Stimulated activated CD4-positive, alpha-beta T cell treated with anti-CD3 and anti-CD28 coated beads, Interleukin-1b, Interleukin-23, amount 100 ng/mL, for 24 hours (primary cell): ENCODE measurements at places on chromosomes 5 and 9.

DNA sequence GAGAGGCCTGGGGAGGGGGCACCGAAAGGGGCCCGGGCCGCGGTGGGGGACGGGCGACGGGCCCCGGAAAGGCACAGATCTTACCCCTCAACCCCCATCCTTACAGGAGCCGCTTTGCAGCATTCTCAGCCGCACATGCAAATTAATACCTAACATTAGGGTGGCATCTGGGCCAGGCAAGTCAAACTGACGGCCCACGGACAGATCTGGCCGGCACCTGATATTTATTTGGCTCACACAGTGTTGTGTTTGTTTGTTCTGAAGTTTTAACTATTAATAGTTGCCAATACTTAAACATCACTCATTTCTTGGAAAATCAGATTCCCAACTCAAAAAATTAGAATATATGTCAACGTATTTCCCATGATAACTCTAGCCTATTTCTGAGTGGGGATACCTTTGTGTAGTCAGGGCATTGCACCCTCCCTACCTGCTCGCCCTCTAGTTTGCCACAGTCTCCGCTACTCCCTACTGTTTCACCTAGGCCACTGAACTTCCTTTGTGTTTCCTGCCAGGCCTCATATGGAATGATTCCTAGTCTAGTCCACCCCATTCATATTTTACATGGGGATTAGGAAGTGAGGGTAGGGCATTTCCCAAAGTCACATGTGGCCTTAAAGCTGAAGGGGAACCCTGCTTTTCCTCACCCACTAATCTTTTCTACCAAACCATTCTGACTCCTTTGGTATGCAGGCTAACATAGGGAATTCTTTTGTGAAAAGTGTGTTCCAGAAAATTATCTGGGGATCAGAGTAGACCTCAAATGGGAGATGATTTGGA, 71.9 kb upstream of the LARP1 start:
- DNase-seq, result no peak

- no peak for DNase-seq
These were observed 66.3 kb downstream of the PRELID2 start for GRCh38 chr5:145768863-145769262.

DNA sequence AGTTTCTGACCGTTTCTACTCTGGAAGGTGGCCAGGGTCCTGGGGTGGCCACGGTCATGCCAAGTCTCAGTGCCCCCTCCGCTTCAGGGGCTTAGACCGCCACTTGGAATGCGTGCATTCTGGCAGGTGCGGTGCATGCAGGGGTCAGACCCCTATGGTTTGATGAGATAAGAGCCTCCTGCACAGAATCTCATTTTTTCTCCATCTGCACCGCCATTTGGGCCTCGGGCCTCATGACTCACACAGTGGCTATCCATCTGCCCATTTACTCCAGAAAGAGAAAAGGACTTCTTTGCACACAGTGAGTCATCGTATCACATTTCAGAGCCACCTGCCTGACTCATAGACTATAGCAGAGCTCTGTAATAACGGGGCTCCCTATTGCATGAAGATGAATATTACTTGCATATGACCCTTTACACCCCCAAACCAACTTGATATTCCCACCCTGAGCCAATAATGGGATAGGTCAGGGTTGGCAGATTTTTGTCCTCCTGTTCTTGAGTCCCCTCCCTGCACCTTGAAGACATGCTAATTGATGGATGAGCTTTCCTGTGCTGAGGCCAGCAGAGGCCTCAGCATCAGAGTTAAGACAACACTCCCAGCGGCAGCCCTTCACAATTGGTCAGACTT, 157.4 kb downstream of the NR3C1 start:
- no peak for DNase-seq

DNA sequence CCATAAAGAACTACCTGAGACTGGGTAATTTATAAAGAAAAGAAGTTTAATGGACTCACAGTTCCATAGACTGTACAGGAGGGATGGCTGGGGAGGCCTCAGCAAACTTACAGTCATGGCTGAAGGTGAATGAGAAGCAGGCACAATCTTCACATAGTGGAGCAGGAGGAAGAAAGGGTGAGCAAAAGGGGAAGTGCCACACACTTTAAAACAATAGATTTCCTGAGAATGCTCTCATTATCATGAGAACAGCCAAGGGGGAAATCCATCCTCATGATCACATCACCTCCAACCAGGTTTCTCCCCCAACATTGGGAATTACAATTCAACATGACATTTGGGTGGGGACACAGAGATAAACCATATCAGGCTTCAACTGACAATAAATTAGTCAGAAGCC, 664.9 kb downstream of the TAF11L14 start:
- no peak for DNase-seq

GRCh38 chr5:175751369-175751768, 93.5 kb downstream of the HRH2 start:
- DNase-seq, result no peak

- no peak for DNase-seq
These were observed 1006.4 kb upstream of the CTNND2 start for GRCh38 chr5:12910641-12911040.

DNA sequence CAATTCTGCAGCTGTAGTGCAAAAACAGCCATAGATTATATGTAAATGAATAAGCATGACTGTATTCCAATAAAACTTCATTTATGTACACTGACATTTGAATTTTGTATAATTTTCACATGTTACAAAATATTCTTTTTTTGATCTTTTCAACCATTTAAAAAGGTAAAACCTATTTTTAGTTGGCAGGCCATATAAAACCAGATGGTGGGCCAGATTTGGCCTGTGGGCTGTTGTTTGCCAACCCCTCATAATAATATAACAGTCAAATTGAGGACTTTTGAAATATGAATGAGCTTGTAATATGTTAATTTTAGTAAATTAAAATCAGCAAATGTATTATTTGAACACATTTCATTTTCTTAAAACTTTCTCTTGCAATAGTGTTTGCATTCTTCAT, 913.4 kb downstream of the TLE1 start:
- DNase-seq, result no peak

GRCh38 chr5:96427824-96428223, 5.2 kb downstream of the PCSK1 start:
- no peak for DNase-seq

DNA sequence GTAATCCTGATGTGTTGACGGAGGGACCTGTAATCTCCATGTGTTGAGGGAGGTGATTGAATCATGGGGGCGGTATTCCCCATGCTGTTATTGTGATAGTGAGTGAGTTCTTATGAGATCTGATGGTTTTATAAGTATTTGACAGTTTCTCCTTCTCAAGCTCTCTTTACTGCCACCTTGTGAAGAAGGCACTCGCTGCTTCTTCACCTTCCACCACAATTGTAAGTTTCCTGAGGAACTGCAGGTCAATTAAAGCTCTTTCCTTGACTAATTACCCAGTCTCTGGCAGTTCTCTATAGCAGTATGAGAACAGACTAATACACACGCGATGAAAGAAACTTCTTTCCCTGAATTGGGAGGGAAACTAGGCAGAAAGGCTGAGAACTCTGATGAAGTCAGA, 141.1 kb upstream of the RAD23B start:
- DNase-seq, result no peak

- no peak for DNase-seq
These were observed 49.6 kb upstream of the CCL21 start for GRCh38 chr9:34759432-34760134.

GRCh38 chr5:14753292-14753691, 88.8 kb downstream of the OTULIN start:
- DNase-seq, result no peak

DNA sequence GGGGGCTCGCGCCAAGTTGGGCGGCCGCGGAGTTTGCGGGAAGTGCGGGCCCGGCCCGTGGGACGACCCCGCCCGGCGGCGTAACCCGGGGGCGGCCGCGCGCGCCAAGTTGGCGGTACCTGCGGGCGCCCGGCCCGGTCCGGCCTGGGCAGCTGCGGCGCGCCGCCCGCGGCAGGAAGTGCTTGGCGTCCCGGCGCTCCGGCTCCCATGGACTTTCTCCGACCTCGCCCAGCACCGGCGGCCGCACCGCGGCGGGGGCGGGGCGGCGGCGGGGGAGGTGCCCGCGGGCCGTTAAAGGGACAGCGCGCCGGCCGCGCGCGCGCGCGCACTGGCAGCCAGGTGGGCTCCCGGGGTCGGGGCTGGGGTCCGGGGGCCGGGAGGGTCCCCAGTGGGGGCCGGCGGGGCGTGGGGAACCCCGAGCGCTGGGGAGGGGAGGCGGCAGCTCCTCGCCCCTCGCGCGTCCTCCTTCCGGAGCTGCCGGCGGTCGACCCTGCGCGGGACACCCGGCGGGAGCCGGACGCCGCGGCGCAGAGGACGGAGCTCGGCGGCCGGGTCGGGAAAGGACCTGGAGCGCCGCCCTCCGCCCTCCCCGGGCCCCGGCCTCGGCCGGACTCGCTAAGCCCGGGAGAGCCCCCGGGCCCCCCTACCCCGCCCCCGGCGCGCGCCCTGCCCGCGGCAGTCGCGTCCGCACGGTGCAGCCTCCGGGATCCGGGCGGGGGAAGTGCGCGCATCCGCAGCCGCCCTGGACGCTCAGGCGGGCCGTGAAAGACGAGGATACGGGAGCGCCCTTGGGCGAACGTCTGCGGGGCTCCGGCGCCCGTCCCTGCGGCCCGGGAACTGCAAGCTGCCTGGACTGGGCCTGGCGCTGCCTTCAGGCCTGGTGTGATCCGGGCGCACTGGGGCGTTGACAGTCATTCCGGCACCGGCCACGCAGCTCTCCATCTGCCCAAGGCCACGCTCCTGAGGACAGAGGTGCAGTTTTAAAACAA, at the start of gene NACC2:
Gene NACC2, minus strand, starts transcription at position 220 of the 989 bp plus-strand sequence. CDS start 44,768 bp downstream, outside the sequence.
- DNase-seq, result no peak

DNA sequence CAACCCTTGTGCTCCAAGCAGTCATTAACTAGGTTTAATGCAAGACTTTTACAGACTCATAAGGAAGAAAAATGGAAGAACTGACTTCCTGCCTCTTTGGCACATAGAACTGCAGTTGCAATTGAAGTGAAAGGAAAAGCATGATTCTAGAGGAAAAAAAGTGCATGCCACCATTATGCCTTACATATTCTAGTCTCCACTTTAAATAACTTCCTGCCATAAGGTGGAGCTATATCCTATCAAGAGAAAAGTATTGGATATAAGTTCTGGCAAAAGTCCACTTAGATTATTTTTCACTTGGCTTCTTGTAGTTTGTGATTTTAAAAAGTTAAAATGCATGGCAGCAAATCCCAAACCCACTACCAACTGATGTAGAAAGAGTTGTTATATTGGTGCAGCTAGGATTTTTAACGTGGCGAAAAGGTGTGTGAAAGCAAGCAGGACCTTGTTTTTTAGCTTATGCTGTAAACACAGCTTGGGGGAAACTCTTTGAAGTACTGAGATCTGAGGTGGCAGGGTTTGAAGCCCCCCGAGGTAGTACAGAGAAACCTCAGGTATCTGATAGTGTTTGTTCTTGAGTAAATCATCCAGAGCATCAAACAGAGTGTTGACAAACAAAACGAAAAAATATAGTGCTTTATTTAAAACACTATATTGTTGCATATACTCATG, 117.9 kb downstream of the ANXA1 start:
- no peak for DNase-seq

GRCh38 chr9:121622387-121623203, 28.8 kb upstream of the DAB2IP start:
- no peak for DNase-seq

- DNase-seq, result peak; percentile 42
These were observed 593 bp downstream of the BRD3OS start for GRCh38 chr9:134025606-134026541.

- DNase-seq, result no peak
These were observed 17.9 kb downstream of the HSD17B4 start for GRCh38 chr5:119470105-119470763.

- DNase-seq, result no peak
These were observed 40.0 kb downstream of the EBF1 start for GRCh38 chr5:159059722-159060121.

DNA sequence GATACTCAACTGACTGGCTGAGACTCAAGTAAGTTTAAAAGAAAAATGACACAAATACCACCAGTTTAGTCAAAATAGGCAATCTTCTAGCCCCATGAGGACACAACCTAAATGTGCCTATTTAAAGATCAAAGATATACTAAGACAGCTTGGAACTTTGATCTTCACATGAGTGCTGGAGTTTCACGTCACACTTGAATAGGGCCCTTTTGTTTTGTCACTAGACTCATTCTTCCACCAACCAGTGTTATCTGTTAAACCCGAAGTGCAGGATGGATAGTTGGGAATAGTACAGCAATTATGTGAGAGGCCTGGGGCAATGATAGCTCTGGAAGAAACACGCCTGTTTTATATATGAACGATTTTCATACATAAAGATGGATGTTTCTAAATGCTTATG, 792.8 kb upstream of the NUDT12 start:
- DNase-seq, result no peak

GRCh38 chr9:130421802-130422276, 22.9 kb upstream of the ASS1 start:
- no peak for DNase-seq

DNA sequence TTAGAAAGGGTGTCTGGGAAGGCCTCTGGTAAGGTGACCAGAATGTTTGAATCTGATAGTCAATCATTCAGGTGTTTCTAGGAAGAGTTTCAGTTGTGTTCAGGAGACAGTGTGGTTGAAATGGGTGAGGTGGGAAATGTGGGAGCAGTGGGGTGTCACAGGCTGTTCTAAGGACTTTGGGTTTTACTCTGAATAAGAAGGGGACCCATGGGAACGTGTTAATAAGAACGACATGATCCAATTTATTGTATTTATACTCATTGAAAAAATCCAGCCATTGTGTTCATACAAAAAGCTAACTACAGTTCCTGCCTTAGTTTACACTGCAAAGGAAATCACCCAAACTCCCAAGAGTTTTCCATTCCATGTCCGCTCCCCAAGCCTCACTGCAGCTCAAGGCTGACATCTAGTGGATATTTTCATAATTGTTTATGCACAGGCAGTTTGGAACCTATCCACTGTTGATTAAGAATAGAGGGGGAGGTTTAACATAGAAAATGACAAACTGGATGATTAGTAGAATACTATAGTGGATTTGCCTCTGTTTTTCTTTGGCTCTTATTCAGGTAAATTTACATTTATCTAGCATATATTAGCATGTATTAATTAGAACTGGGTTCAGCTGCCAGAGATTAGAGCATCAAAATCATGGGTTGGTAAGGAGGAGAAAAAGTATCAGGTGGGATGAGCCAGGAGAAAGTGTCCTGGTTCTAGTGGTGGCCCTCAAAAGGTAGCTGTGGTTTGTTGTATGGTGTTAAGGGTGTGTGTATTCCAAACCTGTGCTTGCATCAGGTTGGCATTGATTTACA, 17.7 kb downstream of the CAVIN4 start:
- no peak for DNase-seq

GRCh38 chr5:41951224-41951623, 26.1 kb downstream of the FBXO4 start:
- DNase-seq, result no peak

DNA sequence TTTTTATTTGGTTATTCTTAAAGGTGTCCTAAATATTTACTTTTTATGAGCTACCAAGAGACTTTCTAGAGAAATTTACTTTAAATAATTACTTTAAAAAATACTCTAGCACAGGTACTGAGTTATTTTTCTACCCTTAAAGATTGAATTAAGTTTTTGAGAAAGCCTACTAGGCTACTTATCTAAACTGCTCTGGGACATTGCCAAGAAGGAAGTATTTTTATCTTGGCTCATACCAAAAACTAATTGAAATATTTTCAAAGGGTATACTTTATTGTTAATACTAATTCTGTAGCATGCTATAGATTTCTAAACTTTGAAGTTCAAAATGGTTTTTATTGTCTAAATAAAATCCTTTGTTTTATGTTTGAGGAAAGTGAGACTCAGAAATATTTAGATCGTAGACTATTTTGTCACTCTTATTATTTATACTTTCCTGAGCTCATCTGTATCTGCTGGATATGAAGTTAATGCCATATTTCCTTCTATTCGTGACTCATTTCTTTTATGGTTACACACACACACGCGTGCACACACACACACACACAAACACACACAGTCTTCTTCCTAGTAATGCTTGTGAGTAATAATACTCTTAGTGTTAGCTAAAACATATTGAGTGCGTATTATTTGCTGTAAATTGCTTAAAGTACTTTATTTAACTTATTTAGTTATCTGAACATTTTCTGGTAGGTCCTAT, 89.5 kb downstream of the MAN2A1 start:
- DNase-seq, result no peak
